ENCODE measurements at places on chromosomes 12 and 14.

GRCh38 chr12:120761519-120761934, 35.9 kb downstream of the ACADS start:
- DNase-seq: no peak

DNA sequence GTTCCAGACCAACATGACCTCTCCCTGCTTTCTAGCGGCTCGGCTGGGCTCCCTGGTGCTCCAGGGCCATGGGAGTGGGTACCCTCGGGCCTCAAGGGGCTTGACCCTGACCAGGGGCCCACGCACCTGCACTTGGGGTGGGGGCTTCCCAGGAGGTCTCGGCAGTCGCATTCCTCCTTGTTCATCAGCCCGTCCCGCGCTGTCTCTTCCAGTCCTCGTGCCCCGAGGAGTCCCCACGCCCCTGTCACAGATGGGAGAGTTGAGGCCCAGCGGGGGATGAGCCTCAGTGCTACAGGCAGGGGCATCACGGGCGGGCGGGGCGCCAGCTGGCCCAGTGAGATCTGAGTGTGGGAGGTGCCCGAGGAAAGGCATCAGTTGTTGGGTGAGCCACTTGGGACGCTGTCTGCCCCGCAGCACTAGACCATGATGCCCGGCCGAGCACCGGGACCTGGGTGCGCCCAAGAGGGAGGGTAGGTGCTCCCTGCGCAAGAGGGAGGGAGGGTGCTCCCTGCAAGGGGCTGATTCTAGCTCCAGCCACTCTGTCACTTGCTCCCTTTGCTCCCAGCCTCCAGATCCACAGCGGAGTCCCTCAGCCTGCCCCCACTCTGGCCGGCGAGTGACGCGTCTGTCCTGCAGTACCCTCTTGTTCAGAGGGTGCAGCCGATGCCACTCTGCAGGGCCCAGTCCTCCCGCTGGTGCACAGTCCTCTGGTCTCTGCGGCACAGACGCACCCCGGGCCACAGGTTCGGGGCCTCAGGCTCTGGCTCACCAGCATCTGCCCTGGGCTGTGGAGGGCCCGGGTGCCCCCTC, 23.8 kb downstream of the MMP17 start:
- no peak for DNase-seq

DNA sequence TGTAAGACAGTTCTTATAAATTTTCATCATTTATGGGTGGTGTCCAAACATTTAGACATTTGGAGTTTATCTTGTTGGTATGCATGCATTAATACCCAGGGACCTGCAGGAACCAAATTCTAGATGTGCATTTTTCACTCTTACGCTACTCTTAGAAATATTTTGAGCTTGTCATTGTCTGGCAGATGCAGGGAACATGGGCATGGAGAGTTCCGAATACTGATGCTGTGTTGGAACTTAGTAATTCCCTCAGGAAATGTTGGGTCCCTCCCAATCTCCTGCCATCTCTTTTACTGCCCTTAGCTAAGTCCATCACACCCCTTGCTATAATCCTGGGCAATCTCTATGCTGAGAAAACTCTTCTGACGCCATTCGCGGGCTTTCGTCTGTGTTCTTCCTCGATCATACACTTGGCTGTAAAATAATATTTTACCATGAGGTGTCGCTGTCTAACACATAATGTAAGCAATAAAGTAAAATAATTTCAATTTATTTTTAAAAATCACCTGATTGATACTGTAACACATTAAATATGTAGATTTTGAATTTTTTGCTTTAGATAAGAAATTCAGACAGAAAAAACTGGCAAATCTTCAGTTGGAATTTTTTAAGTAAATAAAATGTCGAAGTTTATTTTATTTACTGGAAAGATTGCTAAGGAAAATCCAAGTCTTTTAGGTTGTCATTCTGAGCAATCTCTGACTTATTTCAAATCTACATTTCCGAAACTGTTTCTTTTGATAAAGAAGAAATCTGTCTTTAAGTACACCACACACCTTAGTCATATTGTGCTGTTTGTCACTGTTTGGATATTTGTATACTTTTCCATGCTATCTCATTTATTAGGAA, 304.1 kb upstream of the SSTR1 start:
- DNase-seq: no peak

GRCh38 chr14:21509432-21510143, 1.6 kb downstream of the METTL3 start:
- no peak for DNase-seq

DNA sequence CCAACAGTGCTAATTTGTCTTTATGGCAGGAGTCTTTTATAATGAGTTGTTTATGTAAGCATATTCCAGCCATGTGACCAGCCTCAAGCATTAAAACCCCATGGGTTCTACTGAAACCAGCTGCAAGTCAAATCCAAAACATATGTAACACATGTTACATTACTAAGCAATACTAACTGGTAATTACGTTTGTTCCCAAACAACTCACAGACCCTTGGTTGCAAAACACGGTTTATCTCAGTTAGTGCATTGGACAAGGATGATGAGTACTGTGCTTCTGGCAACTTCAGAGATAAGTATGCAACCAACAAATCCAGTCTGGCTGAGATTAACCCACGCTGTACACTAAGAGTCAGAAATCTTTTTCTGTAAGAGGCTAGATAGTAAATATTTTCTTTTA, 110.1 kb upstream of the FAR2 start:
- DNase-seq: no peak

- no peak for DNase-seq
Observed at GRCh38 chr12:11408096-11408495, 12.7 kb upstream of the PRB2 start.

- DNase-seq: no peak
Observed at GRCh38 chr12:6262623-6263022, 47.9 kb upstream of the PLEKHG6 start.

DNA sequence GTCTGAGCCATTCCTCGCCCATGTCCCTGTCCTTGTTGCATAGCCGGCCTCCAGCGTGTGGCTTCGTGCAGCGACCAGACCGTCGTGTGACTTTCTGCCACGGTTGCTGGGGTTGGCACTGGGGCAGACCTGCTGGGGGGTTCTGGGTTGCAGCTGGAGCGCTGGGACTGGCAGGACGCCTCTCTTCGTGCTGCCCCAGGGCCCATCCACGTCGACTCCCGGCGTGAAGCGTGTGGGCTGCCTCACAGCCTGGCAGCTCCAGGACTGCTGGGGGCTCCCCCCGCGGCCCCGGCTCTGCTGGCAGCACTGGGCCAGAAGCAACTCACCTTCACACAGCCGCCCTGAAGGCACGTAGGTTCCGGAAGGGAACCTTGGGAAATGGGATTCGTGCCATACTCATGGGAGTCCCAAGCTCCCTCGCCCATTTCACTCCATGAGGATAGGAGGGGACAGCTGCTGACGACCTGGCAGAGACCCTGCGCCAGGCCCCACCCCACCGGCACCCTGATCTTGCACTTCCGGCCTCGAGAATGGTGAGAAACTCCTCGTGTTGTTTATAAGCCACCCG, 51.9 kb downstream of the GALNT9 start:
- no peak for DNase-seq

GRCh38 chr14:30958555-30959407, 66.7 kb upstream of the AP4S1 start:
- no peak for DNase-seq

DNA sequence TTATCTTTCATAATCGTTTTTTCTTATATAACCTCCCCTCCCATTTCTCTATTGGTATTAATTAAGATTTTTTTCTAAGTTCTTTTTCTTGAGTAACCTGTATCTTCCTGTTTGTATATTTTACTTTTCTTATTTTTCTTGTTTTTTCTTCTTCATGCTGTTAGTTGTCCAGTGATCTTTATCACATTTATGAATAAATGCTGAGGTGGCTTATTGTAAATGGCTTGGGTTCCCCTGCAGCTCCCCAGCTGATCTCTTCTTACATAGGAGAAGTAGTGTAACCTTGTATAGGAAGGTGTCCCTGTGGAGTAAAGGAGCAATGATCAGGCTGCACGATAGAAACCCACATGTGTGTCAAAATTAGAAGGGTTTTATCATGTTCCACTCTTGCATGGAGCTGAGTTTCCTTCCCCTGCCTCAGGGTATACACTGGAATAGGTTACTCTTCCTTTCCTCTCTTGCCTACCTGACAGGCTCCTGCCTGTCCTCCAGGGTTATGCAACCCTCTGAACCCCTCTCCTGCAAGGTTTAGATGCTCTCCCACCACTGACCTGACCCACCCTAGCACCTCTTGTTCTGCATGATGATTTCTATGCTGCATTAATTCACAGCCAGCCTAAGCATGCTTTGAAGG, 334.8 kb upstream of the RGS6 start:
- DNase-seq: no peak

GRCh38 chr14:22394616-22395015, 194.4 kb downstream of the DAD1 start:
- DNase-seq: no peak

DNA sequence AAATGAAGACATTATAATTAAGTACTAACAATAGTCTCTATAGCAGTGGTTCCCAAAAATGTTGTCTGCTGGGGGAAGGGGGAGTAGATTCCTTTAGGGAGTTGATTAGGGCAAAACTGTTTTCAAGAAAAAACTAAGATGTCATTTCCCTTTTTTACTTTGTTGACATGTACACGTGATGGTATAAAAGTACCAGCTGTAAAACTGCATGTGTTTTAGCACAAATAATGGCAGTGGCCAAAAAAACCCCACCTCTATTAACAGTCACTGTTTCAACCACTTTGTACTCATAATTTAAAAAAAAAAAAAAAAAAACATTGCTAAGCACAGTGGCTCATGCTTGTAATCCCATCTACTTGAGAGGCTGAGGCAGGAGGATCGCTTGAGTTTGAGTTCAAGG, 61.7 kb downstream of the PPP1R12A start:
- no peak for DNase-seq

GRCh38 chr14:52602131-52602530, 49.5 kb downstream of the GPR137C start:
- DNase-seq: no peak

GRCh38 chr12:52913431-52913821, 8.6 kb upstream of the KRT8 start:
- DNase-seq: no peak
